ENCODE measurements at places on chromosomes 5 and 9.

- no peak for DNase-seq
These were observed 61.6 kb downstream of the SETX start for GRCh38 chr9:132293145-132293721.

DNA sequence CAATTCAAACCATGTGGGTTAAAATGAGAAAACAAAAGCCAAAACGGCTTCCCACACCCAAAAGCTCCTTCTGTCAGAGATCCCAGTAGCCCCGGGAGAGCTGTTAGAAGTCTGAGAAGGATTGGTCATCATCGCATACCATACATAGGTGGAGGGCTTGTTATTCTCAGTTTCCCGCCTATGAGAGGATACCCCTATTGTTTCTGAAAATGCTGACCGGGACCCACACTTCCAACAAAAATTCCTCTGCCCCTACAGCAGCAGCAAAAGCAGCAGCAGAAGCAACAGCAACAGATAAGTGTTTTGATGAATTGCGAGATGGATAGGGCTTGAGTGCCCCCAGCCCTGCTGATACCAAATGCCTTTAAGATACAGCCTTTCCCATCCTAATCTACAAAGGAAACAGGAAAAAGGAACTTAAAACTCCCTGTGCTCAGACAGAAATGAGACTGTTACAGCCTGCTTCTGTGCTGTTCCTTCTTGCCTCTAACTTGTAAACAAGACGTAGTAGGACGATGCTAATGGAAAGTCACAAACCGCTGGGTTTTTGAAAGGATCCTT lies at the start of gene TEK:
Gene TEK (plus strand): TSS at position 245 of the 561 bp plus-strand sequence. CDS start 366 bp downstream, outside the sequence.
- no peak for DNase-seq

- DNase-seq = no peak
These were observed 18.7 kb downstream of the DAPK1 start for GRCh38 chr9:87516222-87516925.

- no peak for DNase-seq
These were observed 212.6 kb downstream of the SPATA31D1 start for GRCh38 chr9:82201196-82201595.

- no peak for DNase-seq
These were observed 632 bp upstream of the PRKAA1 start for GRCh38 chr5:40798801-40799210.

- no peak for DNase-seq
These were observed 346.8 kb downstream of the PIK3R1 start for GRCh38 chr5:68562308-68562707.

Measured in ureter (tissue), 1 donor.